NCI-H1092 (cell line): ENCODE measurements at places on chromosomes 3 and 15.

DNA sequence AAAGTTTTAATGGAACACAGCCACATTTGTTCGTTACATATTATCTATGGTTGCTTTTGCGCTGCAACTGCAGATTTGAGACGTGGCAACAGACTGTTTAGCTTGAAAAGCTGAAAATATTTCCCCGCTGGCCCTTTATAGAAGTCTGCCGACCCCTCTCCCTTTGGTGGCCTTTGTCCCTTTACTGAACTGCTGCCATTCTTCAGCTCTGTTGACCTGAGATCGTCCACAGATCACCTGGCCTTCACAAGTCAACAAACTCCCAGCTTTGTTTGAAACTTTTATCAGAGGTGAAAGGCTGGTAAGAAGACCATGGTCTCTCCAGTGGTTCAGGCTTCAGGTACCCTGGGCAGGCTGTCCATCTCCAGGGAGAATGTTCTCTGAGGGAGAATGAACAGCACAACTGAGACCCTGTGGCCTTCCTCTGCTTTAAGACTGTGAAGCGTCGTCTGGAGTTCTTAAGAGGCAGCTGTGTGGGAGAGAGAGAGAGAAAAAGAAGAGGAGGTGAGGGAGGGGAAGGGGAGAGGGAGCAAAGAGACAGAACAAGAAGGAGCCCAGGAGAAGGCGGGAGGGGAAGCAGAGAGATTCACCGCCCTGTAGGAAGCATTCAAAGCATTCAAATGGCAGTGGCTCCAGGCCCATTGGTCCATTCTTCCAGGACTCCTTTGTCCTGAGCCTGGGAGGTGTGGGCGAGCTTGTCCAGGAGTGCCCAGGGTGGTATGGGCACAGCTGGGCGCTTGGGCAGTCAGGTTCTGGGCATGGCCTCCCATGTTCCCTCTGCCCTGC, 53.7 kb upstream of the INSYN1 start:
- DNase-seq, result no peak

- DNase-seq, result no peak
Observed at GRCh38 chr3:42541079-42541478, 38.6 kb downstream of the VIPR1 start.

DNA sequence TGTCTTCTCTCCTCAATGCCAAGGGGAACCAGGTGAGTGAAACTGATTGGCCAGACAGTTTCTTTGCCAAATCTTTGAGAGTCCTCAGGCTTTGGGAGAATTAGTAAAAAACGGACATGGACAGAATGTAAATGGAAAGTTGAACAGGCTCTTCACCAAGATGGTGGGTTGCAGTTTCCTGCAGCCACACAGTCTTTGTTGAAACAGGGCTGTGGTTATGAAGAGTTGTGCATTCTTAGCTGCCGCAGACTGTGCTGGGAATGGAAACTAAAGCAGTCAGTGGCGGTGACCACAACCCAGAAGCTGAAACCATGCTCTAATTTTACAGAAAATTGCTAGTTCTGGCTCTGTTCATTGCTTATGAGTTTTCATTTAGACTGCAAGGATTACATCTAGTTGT, 42.1 kb upstream of the TASOR start:
- no peak for DNase-seq

GRCh38 chr3:52370531-52370930, 54.4 kb downstream of the DNAH1 start:
- DNase-seq, result no peak

GRCh38 chr15:71333839-71334238, 218.6 kb downstream of the THSD4 start:
- DNase-seq, result no peak

DNA sequence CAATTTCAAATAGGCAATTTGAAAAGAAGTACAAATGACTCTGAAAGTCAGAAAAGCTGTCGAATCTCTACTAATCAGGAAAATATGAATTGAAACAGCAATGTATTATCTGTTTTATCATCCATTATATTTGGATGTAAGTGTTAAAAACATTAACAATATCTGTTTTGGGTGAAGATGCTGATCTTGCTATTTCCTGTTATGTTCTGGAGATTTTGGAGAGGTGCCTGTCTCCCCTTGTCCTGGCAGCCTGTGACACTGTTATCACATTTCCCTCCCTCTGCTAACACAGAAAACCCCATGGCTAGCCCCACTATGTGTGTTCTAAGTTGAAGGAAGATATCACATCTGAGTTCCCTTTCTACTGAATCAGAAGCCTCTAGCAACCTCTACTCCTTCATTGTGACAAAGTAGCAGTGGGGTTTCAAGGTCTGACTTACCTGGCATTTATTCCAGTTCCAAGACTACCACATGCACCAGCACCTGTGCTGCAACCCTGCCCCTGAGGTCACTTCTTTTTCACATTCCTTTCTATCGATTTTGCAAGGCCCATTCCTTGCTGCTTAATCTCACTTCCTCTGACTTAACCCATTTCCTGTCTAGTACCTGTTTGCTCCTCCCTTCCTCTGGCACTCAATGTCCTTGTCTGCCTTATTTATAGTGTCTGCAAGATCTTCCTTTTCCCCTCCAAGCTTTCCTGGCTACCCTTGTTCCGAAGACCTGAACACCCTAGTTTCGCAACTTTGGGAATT, 95.5 kb upstream of the COL8A1 start:
- no peak for DNase-seq

DNA sequence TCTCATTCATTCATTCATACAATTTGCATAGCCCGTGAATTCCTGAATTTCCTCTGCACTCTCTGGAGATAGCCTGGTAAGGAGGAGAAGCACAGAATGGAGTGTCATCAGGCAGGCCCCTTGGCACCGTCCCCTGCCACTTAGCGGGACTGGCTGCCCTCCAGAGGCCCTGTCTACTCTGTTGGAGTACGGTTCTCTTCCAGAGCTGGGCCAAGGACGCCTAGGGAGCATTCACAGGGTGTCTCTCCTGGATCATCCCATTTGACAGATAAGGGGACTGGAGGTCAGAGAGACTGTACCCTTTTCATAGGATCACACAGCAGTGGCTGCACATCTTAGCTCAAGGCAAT, 48.0 kb downstream of the PTH1R start:
- no peak for DNase-seq
